Stimulated activated CD8-positive, alpha-beta memory T cell treated with anti-CD3 and anti-CD28 coated beads, Interleukin-7, amount 100 ng/mL, for 24 hours (primary cell): ENCODE measurements at places on chromosomes 12 and 14.

DNA sequence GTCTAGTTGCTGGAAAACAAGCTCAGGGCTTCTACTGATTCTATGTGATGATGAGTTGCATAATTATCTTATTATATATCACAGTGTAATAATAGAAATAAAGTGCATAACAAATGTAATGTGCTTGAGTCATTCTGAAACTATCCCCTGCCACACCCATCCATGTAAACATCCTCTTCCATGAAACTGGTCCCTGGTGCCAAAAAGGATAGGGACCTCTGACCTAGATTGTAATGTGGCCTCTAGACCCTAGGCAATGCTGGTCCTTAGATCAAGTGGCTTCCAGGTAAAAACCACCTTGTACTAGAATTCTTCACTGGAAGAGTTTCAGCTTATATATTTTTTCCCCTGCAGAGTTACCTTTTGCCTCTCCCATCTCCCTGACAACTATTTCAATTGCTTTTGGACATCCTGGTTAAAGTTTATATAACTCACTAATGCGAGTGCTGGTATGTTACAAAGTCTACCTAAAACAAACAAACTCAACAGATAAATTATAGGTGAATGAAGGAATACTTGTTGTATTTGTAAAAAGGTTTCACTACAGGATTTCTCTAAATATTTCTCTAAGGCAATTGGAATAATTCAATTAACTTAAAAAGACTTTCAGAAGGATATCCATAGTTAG, 462.5 kb downstream of the NAV3 start:
- no peak for DNase-seq

DNA sequence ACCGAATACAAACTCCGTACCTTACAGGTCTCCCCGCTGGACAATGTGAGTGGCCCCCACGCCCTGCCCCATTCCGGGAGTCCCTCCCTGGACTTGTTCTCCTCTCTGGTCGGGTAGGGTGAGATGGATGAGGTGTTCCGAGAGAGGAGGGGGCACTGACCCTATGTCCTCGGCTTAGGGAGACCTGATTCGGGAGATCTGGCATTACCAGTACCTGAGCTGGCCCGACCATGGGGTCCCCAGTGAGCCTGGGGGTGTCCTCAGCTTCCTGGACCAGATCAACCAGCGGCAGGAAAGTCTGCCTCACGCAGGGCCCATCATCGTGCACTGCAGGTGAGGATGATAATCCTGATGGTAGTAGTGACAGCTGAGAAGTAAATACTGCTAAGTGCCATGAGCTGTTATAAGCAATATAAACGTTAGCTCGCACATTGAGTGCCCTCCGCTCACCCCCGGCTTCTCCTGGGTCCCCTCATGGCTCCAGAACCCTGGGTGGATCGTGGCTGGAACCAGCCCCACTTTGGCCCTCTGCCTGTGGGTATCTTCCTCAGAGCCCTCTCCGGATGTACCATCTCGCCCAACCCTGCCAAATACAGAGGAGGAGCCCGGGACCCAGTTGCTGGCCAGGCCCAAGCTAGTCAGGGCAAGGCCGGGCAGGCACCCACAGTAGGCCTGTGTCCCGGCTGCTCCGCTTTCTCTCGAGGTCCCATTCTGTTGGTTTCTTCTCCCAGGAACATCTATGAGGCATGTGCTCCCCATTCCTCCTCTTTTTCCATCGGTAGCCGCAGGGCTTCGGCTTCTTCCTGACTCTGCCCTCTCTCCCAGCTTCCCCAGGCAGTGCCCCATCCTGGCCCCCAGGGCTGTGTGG, 6.8 kb downstream of the PTPN6 start:
- no peak for DNase-seq

GRCh38 chr14:35155962-35156361, 33.6 kb downstream of the PRORP start:
- DNase-seq, result no peak

- DNase-seq, result no peak
Measured at GRCh38 chr14:23099212-23099861, 4.0 kb downstream of the C14orf119 start.

DNA sequence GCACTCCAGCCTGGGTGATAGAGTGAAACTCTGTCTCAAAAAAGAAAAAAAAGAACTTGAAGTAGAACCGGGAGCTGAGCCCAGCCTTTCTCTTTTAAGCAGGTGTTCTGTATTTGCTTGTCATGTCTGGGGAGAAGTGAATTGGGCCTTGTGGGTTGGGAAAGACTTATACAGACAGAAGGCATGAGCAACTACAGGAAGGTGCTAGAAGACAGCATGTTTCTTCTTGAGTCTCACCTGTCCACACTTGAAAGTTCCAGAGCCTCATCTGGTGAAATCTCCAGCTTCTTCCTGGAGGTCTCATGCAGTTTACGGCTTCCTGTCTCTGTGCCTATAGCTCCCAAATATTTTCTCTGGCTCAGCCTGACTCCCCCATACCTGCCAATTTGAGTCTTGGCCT, 2.5 kb downstream of the PGAM5 start:
- no peak for DNase-seq
